ENCODE measurements at places on chromosomes 7 and 10.

- DNase-seq: no peak
These were observed 55.1 kb upstream of the FAM20C start for GRCh38 chr7:137094-137891.

GRCh38 chr7:138630059-138630610, 71.0 kb downstream of the SVOPL start:
- no peak for DNase-seq

GRCh38 chr10:33157103-33157502, 177.4 kb downstream of the NRP1 start:
- DNase-seq: peak; percentile 46

- DNase-seq: no peak
These were observed 18.9 kb downstream of the RGR start for GRCh38 chr10:84263716-84264115.

DNA sequence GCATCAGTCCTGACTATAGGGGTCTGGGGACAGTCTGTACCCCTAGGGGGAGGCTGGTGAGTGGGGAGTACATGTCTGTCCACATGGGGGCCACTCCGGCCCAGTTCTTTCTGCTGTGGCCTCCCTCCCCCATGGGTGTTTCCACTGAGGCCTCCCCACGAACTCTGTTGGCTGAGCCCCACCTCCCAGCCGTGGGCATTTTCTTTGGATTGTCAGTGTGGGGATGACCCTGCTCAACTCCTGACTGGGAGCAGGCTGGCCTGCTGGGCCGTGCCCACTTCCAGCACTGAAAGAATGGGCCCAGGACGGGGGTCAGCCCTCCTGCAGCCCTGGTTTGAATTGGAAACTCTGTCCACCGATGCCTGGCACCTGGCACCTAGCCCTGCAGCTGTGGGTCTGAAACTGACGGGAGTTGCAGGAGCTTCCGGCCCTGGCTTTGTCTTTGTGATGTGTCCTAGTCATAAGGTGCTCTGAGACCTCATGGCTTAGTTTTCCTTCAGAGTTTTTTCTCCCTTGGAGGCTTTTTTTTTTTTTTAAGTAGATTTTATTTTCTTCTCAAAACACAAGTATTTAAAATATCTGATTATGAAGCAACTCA, 46.5 kb downstream of the LHPP start:
- no peak for DNase-seq

- peak; percentile 77 for DNase-seq
These were observed 245.5 kb downstream of the REEP3 start for GRCh38 chr10:63766745-63767137.

DNA sequence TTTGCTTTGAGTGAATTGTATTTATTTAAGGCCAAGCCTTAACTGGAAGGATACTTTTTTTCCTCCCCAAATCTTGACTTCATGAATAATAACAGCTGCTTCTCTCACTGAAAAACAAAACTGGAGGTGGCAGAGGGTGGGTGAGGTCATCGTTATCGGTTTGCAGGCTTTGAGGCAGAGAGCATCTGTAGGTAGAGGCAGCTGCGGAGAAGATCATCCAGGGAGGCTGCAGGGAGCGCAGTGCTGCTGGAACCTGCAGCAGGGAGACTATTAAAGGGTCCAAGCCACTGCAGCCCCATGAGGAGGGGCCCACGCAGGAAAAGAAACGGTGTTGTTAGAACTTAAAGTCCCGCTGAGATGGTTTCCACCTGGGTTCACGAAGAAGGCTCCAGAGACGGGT, 112.1 kb upstream of the SDK1 start:
- no peak for DNase-seq

- peak; percentile 68 for DNase-seq
These were observed 121.3 kb downstream of the PPP1R3A start for GRCh38 chr7:113797420-113798010.

DNA sequence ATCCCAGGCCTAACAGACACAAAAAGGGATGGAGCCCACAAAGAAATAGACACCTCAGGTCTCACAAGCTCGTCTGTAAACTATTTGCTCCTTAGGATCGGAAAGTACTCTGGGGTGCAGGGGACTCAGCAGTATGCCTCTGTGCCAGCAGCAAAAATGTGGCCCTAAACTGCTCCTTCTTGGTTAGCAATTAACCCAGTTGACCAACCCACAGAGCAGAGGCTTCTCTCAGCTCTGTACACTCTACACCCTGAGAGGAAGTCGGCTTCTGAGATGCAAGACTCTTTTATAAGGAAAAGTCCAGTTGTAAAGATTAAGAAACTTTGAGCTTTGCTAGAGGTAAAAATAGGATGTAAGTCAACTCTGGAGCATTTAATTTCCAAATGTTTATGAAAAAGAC, 156.3 kb upstream of the PRSS58 start:
- DNase-seq: no peak

- DNase-seq: no peak
These were observed 474.5 kb upstream of the PODXL start for GRCh38 chr7:132030883-132031282.

DNA sequence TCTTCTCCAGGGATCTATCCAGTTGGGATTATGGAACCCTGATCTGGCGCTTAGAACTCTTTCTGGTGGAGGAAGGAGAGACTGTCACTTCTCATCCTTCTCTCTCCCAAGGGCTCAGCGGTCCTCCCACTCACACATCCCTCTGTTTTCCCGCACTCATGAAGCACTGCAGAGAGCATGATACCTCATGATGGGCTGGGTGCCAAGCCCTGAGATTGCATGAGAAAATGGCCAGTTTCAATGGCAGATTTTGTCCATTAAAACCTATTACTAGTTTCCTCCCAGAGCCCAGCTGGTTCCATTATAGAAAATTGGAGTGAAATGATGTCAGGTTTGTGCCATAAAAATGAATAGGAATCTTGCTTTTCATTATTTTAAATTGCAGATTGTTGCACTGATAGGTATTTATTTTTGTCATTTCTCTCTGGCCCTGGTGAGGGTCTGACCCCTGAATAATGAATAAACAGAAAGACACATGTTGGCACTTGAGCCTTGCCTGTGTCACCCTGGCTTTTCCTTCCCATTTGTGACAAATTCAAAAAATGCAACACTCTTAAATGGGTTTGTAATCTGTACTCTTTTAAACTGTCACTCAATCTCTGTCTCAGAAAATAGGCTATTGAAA, 1151.1 kb downstream of the TYW1 start:
- no peak for DNase-seq

GRCh38 chr7:131284702-131285419, 42.8 kb upstream of the MKLN1 start:
- DNase-seq: peak; percentile 11

GRCh38 chr7:128404143-128404681, 5.6 kb downstream of the IMPDH1 start:
- DNase-seq: no peak

Data from endothelial cell of umbilical vein (primary cell).